ENCODE measurements at places on chromosomes 2 and 18.

DNA sequence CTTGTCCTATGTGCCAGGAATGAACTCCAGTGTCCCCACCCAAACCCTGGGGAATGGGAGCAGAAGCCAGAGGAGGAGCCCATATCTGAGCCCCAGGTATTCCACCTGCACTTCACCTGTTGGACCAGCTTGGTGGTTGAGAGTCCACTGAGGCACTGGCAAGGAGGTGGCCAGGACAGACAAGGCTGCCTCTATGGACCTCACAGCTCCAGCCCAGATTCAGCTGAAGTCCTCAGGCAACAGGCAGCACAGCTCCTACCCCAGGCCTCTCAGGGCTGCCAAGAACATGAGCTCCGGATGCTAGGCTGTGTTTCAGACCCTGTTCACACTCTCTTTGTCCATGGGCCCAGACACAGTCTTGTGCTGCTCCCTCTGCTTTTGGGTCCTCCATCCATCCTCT, 2.9 kb upstream of the IL1F10 start:
- no peak for DNase-seq

- DNase-seq, result no peak
Measured at GRCh38 chr2:174224665-174225288, 23.6 kb downstream of the OLA1 start.

- DNase-seq, result no peak
Measured at GRCh38 chr18:49185623-49186022, 234.9 kb upstream of the SMAD7 start.

GRCh38 chr2:237479747-237480146, 7.3 kb upstream of the MLPH start:
- no peak for DNase-seq

GRCh38 chr2:132747046-132747445, 77.0 kb upstream of the LYPD1 start:
- DNase-seq, result no peak

DNA sequence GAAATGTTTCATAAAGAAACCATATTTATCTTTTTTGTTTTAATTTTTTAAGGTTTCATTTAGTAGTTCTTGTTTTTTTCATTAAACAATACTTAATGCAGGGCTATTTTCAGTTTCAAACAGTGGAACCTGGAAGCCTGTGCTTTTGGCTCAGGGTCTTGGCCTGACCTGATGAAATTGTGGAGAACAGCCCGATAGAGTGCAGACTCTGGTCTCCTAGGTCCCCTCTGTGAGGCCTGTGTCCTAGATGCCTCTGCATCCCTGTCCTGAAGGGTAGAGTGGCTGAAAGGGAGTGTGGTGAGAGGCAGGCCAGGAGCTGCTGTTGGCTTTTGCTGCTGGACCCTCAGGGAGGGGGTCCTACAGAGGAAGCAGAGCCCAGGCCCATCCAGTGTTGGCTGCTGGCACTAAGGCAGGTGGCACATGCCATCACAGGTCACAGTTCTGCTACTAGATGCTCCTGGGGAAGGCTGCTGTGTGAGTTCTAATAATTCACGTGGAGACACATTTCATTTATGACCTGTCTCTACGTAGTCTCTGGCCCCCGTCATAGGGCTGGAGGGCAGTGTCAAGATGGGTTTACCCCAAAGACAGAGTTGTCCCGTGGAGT, 201.0 kb upstream of the COPS8 start:
- DNase-seq, result no peak

GRCh38 chr2:628651-629050, 48.6 kb downstream of the TMEM18 start:
- DNase-seq, result no peak

GRCh38 chr2:181656450-181657291, at the start of gene CERKL:
Gene CERKL, minus strand, starts transcription at chr2:181657105. Its CDS starts 99 bp downstream, at chr2:181657006.
- peak; percentile 36 for DNase-seq

DNA sequence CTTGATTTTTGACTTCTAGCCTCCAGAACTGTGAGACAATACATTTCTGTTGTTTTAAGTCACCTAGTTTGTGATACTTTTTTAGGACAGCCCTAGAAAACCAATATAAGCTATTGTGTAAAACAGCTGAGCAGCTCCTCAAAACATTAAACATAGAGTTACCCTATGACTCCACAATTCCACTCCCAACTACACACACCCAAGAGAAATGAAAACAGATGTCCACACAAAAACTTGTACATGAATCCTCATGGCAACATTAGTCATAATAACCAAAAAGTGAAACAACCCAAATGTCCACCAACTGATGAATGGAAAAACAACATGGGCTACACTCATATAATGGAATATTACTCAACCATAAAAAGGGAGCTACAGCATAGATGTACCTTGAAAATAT, 32.6 kb downstream of the TNS1 start:
- DNase-seq, result no peak

GRCh38 chr2:52335727-52336126, 1303.8 kb upstream of the NRXN1 start:
- no peak for DNase-seq

DNA sequence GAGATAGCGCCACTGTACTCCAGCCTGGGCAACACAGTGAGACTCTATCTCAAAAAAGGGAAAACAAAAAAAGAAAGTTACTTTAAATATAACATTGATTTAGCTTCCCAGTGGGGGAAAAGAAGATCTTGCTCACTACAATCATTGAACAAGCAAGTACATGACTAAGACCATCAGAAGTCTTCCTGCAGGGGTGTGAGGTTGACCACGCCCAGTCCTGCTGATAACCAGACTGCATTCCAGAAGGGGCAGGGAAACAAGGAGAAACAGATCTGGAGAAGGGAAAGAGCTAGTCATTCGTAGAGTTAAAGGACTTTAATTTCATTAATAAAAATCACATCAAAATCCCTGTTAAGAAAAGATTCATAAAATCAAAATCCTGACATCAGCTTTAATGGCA, 77.5 kb downstream of the EPHA4 start:
- DNase-seq, result no peak

DNA sequence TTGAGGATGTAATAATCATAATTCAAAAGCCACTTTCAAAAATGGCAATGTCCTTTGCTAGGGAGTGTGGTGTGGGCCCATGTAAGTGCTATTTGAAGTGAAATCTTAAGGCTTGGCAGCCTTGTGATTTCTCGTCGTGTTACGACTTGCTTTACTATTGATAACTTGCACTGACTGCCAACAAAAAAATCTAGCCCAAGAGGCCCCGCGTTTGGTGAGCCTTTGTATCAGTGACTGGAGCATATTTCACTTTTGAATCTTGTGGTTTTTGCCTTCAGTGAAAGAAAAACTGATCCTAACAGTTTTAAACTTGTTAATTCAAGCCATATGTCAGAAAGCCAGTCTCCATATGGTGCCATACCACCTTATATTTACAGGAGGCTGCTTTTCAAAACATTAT, 248.0 kb downstream of the TMEM182 start:
- DNase-seq, result no peak

GRCh38 chr18:35443434-35443833, 54.3 kb downstream of the INO80C start:
- no peak for DNase-seq

DNA sequence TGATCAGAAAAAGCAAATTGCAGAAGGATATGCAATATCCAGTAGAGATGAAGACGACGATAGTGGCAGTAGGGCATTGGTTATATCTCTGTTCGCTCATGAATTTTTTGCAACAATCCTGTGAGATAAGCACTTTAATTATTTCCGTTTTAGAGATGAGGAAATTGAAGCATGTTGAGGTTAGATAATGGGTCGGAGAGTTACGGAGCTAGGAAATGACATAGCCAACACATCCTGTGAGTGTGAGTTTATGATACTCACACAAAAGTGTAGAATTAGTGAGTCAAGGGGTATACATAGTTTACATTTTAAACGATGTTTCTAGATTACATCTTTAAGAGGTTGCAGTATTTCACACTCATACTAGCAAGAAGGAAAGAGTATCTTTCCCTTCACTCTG, 123.1 kb upstream of the ARL4C start:
- no peak for DNase-seq

GRCh38 chr2:227022608-227023007, 141.4 kb downstream of the COL4A4 start:
- DNase-seq, result no peak

- no peak for DNase-seq
Measured at GRCh38 chr2:157747280-157747679, 118.6 kb upstream of the ACVR1C start.

DNA sequence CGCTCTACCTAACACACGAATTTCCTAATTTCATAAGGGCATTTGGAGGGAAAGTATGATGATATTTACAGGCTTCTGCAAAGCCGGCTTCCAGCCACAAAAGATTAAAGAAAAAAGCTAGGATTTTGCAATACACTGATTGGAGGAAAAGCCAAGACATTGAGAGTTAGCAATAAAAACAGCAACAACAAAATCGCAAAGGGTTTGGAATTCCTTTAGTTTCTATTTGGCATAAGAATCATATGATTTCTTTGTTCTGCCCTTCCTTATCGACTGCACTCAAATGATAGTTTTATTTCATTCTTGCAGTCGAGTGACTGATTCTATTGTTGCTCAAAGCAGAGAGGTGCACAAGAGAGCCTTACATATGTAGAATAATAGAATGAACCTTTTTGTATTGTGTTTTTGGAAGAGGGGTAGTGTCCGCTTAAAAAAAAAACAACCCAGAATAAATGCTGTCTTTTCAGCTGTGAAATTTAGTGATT, 3.9 kb upstream of the ZNF532 start:
- no peak for DNase-seq

DNA sequence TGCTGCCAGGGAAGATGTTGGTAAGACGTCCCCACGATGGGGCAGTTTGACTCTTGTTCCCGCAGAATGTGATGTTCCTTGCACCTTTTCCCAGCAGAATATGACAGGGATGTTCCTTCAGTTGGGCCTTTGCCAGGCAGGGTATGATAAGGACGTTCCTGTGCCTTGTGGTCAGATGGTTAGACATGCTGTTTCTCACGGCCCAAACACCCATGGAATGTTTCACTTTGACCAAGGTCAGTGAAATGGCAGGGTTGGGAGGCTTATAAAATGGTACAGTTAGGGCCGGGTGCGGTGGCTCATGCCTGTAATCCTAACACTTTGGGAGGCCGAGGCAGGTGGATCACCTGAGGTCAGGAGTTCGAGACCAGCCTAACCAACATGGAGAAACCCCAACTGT, 40.3 kb upstream of the YPEL5 start:
- DNase-seq, result no peak

DNA sequence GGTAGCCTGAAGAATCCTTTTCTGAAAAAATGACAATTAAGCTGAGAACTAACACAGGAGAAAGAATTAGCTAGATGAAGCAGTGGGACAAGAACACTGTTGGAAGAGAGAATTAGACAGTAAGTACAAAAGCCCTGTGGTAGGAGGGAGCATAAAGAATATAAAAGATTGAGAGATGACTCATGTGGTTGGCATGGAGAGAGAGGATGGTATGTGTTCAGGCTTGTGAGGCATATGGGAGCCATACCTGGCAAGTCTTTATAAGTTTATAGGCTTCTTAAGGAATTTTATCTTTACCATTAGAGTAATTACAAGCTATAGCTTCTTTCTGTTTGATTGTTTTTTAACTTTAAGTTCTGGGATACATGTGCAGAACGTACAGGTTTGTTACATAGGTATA, 325.0 kb downstream of the ARL6IP6 start:
- DNase-seq, result no peak

DNA sequence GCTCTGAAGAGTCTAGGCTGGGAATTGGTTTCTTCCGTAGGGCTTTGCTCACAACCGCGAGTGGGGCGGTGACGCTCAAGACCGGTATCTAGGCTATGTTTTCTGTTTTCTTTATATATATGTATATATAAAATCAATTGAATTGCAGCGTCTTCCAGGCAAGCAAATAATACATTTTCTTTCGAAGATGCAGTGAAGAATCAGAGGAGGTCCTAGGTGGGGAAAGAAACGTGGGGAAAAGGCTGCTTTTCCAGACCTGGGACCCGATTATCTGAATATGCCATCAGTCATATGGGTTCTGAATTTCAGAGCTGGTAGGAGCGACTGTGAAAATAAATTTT, 714 bp upstream of the SCN9A start:
- no peak for DNase-seq

DNA sequence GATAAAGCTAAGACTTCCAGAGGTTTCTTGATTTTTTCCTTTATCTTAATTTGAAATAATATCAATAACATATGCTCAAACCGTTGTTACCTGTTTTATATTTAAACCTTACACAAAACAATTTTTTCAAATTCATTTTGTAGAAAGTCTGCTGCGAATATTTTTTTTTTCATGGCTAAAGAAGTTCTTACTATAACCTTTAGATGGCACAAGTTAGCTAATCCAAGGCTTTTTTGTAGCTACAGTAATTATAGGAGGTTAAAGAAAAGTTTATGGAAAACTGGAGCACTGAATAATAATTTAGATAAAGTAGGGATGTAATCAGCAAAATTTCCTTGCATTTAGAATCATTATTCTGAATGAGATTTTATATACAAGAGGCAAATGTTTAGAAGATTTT, 78.0 kb upstream of the PNPT1 start:
- DNase-seq, result no peak
